ENCODE measurements at places on chromosomes 4 and X.
A peak's percentile ranks its signal among the peaks of the same experiment; 100 is the strongest.

DNA sequence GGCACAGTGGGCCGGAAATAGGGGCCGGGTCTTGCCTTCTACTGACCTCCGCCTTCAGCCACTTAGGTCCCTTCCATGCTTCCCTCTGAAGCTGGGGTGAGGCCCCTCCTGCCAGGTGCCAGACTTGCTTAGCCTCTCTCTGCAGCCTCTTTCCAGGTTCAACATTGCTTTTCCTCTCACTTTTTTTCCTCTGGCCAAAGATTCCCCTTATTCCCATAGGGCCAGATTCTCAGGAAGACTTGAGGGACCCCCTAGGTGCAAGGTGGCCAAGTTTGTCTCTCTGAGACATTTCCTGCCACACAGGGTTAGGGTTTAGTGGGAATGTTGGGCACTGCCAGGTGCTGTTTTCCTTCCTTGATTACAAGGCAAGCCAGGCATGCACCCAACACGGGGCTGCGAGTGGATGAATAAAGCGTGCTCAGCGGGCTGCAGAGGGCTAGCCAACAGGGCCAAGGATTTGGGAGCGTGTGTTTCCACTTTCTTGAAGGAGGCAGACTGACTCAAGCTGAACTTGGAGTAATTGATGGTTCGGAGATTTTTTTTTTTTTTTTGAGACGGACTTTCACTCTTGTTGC lies 7.6 kb upstream of the GJB1 start:
- no peak for DNase-seq

GRCh38 chr4:168643111-168643795 lies 146.4 kb downstream of the PALLD start:
- DNase-seq = no peak

GRCh38 chrX:53039236-53039635 lies 9.4 kb upstream of the GPR173 start:
- no peak for DNase-seq

- DNase-seq = no peak
Measured at GRCh38 chr4:67201334-67201733, 344.0 kb downstream of the CENPC start.

DNA sequence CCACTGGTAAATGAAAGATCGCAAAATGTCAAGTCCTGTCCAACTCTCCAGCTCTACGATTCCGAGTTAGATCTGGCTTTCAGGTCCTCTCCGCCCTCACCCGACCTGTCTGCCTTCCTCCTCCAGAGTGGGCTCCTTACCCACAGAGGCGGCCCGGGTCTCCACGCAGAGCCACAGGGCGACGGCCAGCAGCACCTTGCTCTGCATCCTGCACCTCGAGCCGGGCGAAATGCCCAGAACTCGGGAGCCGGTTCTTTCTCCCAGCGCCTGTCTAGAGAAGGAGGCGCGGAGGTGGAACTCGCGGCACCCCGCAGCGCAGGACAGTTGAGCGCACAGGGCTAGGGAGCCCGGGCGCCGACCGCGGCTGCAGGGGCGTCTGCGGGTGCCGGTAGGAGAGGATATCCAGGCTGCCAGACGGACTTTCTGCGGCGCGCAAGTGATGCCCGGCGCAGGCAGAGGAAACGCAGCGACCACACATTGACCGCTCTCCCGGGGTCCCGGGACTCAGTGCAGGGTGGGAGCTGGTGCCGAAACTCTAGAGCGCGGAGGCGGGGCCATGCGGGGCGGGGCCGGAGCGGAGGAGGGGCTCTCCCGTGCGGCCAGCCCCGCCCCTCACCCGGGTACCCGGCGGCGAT lies at the start of gene KDR:
TSS of gene KDR (minus strand) at position 509 of the 635 bp plus-strand sequence. CDS start at position 207, 302 bp downstream.
- peak; percentile 72 for DNase-seq

DNA sequence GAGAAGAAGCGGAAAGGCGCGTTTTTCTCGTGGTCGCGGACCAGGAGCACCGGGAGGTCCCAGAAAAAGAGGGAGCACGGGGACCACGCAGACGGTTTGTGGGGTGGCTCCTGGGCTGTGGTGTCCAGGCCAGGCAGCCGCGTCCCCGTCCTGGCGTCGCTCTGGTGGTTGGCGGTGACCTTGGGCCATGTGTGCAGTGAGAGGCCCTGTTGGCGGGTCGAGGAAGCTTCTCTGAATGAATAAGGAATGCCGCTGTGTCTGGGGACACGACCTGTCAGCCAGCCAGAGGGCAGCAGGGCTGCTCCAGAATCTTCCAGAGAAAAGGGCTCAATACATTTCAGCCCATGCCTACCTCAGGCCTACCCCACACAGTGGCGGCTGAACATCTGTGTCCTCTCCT lies 24.3 kb upstream of the HGFAC start:
- DNase-seq = peak; percentile 55

- no peak for DNase-seq
Measured at GRCh38 chr4:188218392-188218791, 79.2 kb downstream of the TRIML1 start.

GRCh38 chr4:114087596-114088230 lies 108.3 kb upstream of the ARSJ start:
- DNase-seq = no peak

DNA sequence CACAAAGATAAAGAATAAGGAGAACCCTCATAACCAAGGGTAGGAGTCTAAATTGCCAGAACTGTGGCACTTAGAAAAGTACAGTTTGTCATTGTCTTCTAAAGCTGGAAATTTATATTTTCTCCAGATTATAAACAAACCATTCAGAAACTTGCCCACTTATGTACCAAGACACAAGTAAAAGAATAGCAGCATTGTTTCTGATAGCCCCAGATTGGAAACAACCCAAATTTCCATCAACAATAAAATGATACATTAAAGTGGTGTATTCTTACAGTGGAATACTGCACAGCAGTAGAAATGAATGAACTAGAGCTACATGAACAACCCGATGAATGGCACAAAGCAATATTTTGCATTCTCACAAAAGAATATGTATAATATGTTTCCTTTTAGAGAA lies 63.1 kb upstream of the PDHA1 start:
- no peak for DNase-seq

- DNase-seq = no peak
Measured at GRCh38 chrX:34638116-34638515, 19.0 kb downstream of the TMEM47 start.

GRCh38 chr4:4410271-4410670 lies 23.4 kb downstream of the NSG1 start:
- DNase-seq = peak; percentile 68

DNA sequence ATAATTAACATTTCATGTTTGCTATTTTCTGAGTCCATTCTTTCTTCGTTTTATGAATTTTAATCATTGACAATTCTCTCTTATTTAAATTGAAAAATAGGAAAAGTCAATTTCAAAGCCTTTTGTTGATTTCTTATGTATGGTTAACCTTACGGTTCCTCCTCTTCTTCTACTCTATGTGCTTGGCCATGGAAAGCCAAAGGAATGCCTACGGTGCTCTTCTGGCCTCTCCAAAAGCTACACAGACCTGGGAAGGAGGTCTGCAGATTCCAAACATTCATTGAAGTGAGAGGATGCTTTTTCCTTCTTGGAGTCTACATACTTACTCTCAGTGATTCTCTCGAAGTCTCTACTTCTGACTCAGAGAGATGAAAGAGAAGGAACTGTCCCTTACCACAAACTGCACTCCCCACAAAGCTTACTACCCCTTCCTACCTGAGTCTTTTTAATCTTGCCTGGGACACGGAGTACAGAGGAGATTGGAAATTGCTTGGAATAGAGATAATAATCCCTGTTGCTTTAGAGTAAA lies 863.1 kb upstream of the FTHL17 start:
- DNase-seq = no peak

DNA sequence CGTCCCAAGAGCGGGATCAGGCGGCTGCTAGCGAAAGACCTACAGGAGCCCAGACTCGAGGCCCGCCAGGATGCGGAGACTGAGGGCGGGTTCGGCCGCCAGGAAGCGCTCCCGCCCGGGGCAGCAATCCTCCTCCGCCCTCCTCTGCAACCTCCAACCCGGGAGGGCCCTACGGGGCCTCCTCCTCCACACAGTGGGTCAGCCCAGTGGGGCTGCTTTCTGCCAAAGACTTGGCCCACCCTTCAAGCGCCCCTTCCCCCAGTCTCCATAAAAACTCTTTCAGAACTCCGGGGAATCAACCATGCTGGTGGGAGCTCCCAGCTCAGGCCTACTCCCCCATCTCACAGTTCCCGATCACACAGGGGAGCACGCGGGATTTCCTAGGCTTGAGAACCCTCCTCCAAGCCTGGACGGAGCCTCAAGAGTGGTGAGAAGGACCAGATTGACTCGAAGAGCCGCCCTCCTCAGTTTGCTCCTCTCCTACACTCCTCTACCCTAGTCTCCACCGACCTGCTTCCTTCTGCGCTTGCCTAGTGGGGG lies 77.5 kb downstream of the RLIM start:
- peak; percentile 76 for DNase-seq

DNA sequence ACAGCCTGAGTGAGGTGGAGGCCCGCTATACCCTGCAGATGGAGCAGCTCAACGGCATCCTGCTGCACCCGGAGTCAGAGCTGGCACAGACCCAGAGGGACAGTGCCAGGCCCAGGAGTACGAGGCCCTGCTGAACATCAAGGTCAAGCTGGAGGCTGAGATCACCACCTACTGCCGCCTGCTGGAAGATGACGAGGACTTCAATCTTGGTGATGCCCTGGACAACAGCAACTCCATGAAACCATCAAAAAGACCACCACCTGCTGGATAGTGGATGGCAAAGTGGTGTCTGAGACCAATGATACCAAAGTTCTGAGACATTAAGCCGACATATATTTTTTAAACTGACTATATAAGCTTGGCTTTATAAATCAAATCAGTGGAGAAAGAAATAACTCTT lies 73.3 kb upstream of the HHIP start:
- no peak for DNase-seq

DNA sequence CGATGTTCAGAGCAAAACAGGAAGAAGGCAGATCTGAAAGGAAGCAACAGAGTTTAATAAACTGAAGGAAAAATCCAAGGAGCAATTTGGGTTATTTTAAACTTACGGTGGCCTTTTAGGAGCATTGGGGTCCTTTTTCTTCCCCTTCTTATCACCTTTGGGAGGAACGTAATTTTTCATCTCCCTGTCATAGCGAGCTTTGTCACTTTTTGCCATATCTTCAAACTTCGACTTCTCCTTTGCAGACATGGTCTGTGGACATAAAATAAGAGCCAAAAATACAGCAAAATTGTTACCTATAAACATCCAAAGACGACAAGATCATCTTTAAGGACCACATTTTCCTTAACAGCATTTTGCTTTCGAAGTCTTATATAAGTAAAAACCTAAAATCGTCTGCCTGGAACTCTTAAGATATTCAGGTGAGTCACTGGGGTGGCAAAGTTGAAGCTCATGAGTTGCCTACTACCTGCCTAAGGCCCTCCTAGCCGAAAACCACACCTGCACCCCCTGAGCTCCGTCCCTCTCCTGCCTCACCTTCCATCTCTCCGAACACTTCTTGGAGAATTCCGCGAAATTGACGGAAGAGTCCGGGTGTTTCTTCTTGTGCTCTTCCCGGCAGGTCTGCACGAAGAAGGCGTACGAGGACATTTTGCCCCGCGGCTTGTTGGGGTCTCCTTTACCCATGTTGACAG lies 1.0 kb downstream of the HMGB2 start:
- DNase-seq = no peak

- no peak for DNase-seq
Measured at GRCh38 chrX:134294548-134294947, 57.6 kb downstream of the CCDC160 start.

- DNase-seq = no peak
Measured at GRCh38 chr4:108889696-108890483, 127.0 kb upstream of the ETNPPL start.

- no peak for DNase-seq
Measured at GRCh38 chrX:55867181-55867651, 149.7 kb downstream of the RRAGB start.

- no peak for DNase-seq
Measured at GRCh38 chrX:110321670-110322069, 3.8 kb upstream of the AMMECR1 start.

DNA sequence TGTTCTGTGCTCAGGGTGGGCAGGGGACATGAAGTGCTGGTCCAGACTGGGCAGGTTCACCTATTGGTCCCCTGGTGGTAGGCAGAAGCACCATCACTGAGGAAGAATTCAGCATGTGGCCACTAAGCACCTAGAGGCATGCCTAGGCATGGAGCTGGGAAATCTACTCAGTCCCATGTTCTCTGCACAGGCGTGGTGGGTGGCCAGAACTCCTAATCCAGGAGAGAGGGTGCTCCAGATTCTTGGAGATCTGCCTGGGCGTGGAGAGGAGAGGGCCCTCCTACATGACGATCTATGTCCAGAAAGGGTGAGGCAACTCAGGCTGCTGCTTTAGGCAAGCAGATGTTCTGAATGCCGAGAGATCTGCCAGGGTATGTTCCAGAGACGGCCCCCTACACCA lies 44.6 kb upstream of the MAGEC2 start:
- DNase-seq = no peak

GRCh38 chrX:84248226-84248625 lies 60.2 kb upstream of the RPS6KA6 start:
- no peak for DNase-seq

GRCh38 chr4:52716364-52717151 lies 34.7 kb downstream of the ERVMER34-1 start:
- DNase-seq = no peak

DNA sequence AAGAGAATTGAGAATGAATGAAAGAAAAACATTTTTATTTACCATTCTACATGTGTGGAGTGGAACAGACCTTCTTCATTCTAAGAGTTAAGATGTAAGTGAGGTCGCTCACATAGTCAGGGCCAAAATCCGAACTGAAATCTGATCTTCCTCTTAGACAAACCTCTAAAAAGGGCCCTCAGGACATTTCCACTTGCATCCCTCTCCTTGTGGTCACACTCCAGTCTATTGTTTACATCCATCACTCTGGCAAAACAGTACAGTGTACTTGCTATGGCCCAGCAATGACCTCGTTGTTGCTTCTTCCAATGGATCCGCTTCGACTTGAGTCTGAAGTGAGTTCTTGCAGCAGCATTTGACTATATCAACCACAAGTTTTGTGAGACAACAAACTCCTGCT lies 54.2 kb downstream of the MOSPD2 start:
- DNase-seq = no peak

GRCh38 chrX:112910418-112910817 lies 69.8 kb upstream of the AMOT start:
- no peak for DNase-seq

GRCh38 chrX:10755439-10756334 lies 135.3 kb upstream of the MID1 start:
- DNase-seq = no peak

DNA sequence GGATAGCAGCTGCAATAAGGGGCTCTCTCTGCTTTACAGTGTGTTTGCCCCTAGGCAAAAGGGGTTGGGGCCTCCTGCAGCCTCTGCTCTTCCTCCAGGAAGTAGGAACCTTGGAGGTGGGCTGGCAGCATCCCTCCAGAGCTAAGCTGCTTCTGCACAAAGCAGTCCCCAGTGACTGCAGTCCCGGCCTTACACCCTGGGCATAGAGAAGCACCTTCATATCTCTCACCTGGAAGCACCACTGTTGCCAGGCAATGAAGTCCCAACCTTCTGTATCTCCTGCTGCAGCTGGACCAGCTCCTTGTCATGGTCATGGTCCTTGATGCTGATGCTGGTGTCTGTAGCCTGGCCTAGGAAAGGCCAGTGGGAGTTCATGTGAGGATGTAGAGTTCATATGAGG lies 171.1 kb upstream of the TET2 start:
- no peak for DNase-seq

GRCh38 chrX:71541210-71542022 lies 8.5 kb downstream of the OGT start:
- no peak for DNase-seq

Measured in Right ventricle myocardium inferior (tissue), 1 donor.